Mammary microvascular endothelial cell (primary cell): ENCODE measurements at places on chromosomes 6 and 20. TPM values are rescaled to one million over a fixed set of nuclear protein-coding genes. Genes with fewer than 3 reads are reported as not detected.

Gene ATP6V1G2
- 0.07 and 0.39 TPM in 2 replicates for total RNA-seq

Gene MAP1LC3A
- 41.6 and 57.4 TPM in 2 replicates for total RNA-seq

Gene PPARD
- total RNA-seq: 6.4 and 7.9 TPM in 2 replicates

Gene SIRPD
- not detected in 2 replicates for total RNA-seq

Gene MYL9
- 30.7 and 32.0 TPM in 2 replicates for total RNA-seq
